ENCODE measurements at places on chromosomes 11 and 22. TPM values are rescaled to one million over a fixed set of nuclear protein-coding genes. Genes with fewer than 3 reads are reported as not detected.

GRCh38 chr11:352456-353031 is 16.8 kb upstream of the B4GALNT4 start:
- DNase-seq = no peak

DNA sequence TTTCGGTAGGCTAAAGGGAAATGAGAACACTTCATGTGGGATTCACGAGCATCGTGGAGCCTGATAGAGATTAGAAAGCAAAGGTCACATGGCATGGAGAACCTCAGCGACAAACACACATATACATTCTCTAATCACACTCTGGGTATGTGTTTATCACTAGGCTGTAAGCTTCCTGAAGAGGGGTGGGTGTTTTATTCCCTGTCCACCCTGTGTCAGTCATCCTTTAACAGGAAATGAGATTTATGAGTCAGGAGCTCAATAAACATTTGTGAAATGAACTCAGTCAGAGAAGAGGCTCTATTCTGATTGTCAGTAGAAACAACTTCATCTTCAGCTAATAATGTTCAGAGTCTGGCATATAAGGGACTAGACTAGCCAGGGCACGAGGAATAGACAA is 71.7 kb upstream of the EIF3M start:
- no peak for DNase-seq

DNA sequence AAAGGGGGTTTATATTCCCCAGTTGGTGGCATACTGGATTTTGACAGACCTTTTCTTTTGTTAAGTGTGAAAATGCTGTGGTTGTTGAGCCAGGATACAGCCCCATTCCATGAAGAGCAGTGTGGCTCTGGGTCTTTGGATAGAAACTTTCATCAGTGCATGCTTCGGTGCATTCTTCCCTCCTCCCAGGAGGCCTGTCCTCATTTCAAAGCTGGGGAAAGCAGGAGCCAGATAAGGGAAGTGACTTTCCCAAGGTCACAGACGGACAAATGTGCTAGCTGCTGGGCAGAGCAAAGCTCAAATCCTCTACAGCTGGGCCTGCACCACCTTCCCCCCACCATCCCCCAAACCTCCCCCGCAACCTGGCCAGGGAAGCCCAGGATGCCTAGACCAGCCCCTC is 184.5 kb upstream of the NTM start:
- no peak for DNase-seq

DNA sequence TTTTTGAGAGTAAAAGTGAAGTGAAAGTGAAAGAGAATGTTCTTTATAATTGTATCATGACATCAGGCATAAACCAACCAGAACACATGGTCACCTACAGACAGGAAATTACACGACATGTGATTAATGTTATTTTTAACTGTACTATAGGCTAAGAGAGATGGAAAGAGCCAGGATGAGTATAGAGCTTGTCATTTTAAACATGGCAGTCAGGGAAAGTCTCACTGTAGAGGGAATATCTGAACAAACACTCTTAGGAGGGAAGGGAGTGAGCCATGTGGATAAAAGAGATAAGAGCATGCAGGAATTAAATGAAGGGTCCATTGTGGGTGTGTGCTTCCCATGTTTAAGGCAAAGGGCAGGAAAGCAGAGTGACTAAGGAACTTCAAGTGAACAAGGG is 599.1 kb upstream of the FAT3 start:
- DNase-seq = no peak

GRCh38 chr11:41323446-41323845 is 136.0 kb downstream of the LRRC4C start:
- no peak for DNase-seq

DNA sequence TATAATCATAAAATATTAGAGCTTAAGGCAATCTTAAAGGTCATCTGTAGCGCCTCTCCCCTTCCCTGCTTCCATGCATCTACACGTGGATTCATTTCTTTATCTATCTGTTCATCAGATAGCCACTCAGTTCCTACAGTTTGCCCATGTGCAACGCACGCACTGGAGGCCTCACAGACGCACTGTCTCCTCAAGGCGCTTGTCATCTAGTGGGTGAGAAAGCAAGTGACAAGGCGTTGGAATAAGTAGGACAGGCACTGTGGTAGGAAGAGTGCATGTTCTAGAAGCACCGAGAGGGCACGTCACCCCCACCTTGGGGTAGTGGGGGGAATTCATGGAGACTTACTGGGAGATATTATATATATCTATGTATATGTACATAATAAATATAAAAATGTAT is 20.8 kb upstream of the JAM3 start:
- no peak for DNase-seq

DNA sequence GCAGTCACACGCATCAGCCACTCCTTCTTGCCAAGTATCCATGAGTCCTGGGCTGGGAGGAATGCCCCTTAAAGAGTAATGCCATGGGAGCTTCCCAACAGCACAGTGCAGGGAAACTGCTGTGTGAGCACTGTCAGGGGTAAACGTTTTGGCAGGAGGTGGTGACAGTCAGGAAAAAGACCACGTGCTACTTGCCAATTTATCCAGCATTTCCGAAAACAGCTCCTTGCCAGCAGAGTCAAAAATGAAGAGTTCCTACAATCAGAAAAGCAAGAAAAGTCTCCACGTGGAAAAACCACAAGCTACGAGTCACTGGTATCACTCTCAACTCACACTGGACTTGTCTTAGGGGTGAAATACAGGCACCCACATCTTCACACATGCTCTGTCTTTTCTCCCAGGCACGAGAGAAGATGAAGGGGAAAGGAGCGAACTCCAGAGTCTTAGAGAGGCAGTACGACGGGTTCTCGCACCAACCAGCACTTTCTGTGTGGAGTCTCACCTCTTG is 9.9 kb downstream of the IFT27 start:
- peak; percentile 44 for DNase-seq

DNA sequence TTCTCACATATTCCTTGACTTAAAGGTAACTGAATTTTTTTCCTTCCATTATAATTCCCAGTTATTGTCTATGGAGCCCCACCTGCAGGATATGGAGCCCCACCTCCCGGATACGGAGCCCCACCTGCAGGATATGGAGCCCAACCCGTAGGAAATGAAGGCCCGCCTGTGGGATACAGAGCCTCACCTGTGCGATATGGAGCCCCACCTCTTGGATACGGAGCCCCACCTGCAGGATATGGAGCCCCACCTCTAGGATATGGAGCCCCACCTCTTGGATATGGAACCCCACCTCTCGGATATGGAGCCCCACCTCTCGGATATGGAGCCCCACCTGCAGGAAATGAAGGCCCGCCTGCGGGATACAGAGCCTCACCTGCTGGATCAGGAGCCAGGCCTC is 28.1 kb downstream of the WBP2NL start:
- no peak for DNase-seq

- DNase-seq = no peak
Measured at GRCh38 chr22:31340360-31340759, 5.8 kb downstream of the PATZ1 start.

GRCh38 chr11:130578738-130579368 is 130.4 kb downstream of the ADAMTS15 start:
- no peak for DNase-seq

GRCh38 chr22:29689206-29689879 is 30.5 kb upstream of the CABP7 start:
- no peak for DNase-seq

GRCh38 chr22:43399338-43399979 is 12.4 kb upstream of the MPPED1 start:
- DNase-seq = no peak

DNA sequence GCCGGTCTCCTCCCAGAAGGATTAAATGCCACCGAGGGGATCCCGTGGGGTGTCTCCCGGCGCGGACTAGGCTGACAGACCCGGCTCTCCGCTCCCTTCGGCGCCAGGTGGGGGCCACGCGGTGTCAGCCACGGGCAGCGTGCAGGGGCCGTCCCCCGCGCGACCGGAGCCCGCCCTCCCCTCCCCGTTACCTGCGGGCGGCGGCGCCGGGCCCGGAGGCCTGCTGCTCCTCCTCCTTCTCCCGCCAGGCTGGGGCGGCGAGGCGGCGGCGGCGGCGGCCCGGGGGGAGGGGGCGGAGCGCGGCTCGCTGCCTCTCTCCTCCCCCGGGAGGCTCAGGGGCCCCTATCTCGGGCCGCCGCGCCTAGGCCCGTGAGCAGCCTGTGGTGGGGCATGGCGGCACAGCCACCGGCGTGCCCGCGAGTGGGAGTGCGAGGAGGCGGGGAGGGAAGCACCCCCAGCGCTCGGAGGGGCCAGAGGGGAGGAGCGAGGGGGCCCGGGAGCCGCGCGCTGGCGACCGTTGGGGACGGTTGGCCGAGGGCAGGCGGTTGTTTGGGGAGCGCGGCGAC is 450 bp downstream of the ZBTB44 start:
- peak; percentile 12 for DNase-seq

Gene APOA4
- not detected for total RNA-seq

Gene FXYD2
- total RNA-seq = not detected

Gene OR52I1
- not detected for total RNA-seq

Gene RTCB
- 74.8 TPM for total RNA-seq

Gene OR5AR1
- not detected for total RNA-seq

Gene FADS3
- 22.1 TPM for total RNA-seq

Gene HEPN1
- total RNA-seq = not detected

Gene ASCL3
- total RNA-seq = not detected
